Stimulated activated CD4-positive, alpha-beta T cell treated with anti-CD3 and anti-CD28 coated beads, Interleukin-1b, Interleukin-23, amount 100 ng/mL, for 24 hours (primary cell): ENCODE measurements at places on chromosomes 7 and 10.

GRCh38 chr10:24009115-24009514 is 199.8 kb upstream of the KIAA1217 start:
- DNase-seq = no peak

- no peak for DNase-seq
Observed at GRCh38 chr7:92626281-92626809, 36.2 kb upstream of the FAM133B start.

DNA sequence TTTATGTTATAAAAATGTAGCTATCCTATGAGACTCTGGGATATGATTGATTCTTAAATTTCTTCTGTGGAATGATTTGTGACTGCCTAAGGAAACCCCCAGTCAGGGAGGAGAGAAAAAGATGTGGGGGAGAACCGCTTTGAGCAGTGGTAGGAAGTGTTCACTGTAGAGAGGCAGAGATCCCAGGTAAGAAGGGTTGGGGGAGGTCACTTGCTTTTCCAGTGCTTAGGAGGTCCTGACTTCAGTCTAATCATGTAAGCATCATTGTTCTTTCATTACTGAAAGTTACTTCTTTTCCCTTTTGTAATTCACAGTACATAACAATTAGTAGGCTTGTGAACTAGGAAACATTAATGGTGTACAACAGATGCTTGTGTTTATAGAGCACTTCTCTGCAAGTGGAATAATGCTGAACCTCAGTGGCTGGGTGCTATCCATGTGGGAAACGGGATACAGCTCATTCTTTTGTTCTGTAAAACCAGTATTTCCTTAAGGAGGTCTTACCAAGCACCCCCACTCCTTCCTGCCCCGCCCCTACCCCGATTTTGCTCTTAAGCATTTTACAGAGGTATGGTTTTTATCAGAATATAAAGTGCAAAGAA is 165.4 kb downstream of the ST7 start:
- DNase-seq = no peak

DNA sequence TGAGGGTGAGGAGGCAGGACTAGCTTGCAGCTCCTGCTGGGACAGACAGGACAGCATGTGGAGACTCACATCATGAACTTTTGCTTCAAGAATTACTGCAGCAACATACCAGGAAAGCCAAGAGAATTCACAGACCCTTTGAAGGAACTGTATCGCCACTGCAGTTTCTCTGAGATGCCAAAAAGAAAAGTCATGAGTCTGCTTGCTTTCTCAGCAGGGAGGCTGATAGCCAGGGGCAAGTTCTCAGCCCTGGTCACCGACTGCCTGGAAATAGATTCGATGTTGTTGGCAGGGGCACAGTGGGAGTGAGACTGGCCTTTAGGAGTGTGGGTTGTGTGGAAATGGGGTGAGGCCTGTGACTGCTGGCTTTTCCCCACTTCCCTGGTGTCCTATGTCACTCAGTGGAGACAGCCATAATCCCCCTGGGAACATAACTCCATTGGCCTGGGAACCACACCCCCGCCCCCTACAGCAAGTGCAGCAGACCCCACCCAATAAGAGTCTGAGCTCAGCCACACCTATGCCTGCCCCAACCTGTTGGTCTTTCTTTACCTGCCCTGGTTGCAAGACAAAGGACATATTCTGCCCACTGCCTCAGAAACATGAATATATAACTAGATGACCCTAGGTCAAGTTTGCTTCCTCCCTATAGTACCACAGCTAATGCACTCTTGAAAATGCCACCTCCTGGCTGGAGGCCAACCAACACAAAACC is 1.6 kb upstream of the SAMD9 start:
- DNase-seq = no peak

DNA sequence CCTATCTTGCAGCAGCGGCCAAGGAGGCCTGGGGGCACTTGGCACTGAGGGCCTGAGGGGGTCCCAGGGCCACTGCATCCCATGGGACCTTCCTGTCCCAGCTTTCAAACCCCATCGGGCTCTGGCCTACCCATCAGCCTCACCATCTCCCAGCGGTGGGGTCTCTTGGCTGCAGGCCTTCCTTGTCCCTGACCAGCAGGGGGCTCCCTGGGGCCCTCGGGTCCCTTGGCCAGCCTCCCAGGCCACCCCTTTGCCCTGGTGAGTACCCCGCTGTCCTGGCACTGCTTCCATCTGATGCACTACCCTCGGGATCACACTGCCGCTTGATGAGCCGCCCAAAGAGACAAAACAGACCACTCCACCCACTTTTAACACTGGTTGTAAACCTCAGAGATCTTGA is 43.5 kb downstream of the YKT6 start:
- DNase-seq = peak; percentile 14

- DNase-seq = no peak
Observed at GRCh38 chr7:46448478-46448877, 527.4 kb upstream of the IGFBP3 start.

- DNase-seq = no peak
Observed at GRCh38 chr10:43453266-43453831, 16.4 kb downstream of the ZNF487 start.

- no peak for DNase-seq
Observed at GRCh38 chr10:28644647-28645046, 32.7 kb upstream of the BAMBI start.

GRCh38 chr7:122442929-122443328 is 138.4 kb upstream of the FEZF1 start:
- DNase-seq = no peak

- DNase-seq = no peak
Observed at GRCh38 chr7:84144480-84144879, 50.1 kb downstream of the SEMA3A start.

DNA sequence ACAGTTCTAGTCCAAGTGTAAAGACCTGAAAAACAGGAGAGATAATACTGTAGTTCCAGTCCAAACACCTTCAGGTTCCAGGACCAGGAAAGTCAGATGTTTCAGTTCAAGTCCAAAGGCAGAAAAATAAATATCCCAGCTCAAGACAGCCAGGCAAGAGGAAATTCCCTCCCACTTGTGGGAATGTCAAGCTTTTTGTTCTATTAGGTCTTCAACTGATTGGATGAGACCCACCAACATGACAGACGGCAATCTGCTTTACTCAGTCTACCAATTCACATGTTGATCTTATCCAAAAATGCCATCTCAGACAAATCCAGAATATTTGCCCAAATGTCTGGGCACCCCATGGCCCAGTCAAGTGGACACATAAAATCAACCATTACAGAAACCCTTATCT is 33.1 kb downstream of the SEMA3D start:
- no peak for DNase-seq

GRCh38 chr10:128708182-128708581 is 582.0 kb upstream of the MKI67 start:
- DNase-seq = no peak

DNA sequence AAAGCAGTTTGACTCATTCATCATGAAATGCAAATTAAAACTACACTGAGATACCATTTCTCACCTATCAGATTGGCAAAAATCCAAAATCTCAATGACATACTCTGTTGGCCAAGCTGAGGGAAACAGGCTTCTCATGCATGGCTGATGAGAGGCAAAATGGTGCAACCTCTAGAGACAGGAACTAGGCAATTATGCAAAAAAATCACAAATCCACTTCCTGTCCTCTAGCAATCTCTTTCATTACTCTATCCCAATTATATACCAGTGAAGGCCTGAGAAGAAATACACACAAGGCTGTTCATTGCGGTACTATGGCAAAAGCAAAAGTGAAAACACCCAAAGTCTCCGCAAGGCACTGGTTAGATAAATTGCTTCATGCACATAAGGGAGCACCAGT is 25.9 kb upstream of the PTPRN2 start:
- DNase-seq = no peak

DNA sequence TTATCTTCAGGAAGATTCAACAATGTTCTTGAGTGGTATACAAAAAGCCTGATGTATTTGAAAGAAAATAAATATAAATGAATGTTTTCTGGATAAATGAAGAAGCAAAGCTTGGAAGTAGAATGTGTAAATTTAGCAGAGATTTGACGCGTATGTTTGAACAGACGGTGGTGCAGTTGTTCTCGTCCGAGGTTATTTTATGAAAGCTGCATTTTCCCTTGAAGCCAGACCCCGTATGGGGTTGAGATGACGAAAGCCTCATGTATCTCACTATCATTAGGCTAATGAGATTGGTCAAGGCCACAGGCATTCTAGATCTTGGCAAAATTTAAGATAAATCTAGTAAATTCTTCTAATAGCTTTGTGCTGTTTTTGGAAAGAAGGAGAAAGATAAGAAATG is 195.2 kb downstream of the NXPH1 start:
- DNase-seq = no peak

DNA sequence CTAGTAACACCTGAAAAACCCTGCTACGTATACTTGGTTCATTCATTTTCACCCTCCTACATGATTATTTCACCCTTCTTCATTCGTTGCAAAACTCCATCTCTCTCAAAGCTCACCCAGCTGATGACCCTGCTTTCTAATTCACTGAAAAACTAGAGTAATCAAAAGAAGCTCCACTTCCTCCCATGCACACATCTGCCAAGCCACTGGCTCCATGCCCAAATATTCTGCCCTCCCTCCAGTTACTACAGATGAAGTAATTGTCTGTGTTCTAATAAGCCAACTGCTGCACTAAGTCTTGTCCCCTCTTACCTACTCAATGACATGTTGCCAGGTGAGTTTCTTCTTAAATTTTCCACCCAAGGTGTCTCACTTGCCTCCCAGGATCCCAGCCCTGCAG is 96.9 kb upstream of the CCDC71L start:
- DNase-seq = no peak

DNA sequence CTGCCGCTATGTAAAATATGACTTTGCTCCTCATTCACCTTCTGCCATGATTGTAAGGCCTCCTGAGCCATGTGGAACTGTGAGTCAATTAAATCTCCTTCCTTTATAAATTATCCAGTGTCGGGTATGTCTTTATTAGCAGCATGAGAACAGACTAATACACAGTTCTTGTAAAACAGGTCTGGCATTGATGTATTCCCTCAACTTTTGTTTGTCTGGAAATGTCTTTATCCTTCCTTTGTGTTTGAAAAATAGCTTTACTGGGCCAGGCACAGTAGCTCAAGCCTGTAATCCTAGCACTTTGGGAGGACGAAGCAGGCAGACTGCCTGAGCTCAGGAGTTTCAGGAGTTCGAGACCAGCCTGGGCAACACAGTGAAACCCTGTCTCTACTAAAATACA is 14.5 kb downstream of the IPMK start:
- no peak for DNase-seq

GRCh38 chr7:80635533-80635932 is 2.9 kb upstream of the CD36 start:
- no peak for DNase-seq

DNA sequence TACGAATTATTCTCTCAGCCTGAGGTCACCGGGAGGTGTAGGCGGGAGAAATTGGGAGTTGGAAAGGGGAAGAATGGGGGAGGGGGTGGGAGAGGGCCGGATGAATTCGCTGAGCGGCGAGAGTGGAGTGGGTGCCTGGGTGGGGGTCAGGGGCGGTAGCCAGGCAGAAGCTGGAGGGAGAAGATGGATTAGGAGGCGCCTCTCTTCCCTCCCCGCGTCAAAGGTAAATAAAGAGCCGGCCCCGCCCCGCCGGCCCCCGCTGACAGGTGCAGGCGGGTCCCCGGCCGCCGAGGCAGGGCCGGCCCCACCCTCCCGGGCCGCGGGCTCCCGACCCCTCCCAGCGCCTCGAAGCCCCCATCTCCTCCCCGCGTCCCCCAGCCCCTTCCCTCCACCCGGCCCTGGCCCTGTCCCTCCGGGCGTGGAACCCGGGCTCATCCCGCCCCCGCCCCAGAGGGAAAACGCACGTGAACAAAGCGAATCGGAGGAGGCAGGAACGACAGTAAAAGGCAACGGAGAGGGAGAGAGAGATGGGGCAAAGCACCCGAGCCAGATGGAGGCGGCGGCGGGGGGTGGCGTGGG is 872 bp downstream of the FAM131B start:
- DNase-seq = no peak

DNA sequence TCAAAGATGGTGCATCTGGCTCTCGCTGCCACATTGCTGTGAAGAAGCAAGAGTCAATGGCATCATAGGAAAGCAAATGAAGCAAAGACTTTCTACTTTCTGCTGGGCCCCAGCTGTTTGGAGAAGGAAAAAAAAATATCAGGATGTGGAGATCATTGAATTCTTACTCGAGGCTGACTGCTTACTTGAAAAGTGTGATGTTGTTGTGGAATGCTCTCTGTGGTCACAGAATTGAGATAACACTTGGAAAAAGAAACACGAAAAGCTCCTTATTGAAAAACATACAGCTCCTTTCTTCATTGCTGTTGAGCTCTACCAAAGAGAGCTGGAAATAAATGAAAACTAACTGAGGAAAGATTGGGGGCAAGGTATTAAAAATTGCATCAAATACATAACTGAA is 157.4 kb upstream of the TBX20 start:
- no peak for DNase-seq

- no peak for DNase-seq
Observed at GRCh38 chr7:46071076-46071475, 150.0 kb upstream of the IGFBP3 start.

DNA sequence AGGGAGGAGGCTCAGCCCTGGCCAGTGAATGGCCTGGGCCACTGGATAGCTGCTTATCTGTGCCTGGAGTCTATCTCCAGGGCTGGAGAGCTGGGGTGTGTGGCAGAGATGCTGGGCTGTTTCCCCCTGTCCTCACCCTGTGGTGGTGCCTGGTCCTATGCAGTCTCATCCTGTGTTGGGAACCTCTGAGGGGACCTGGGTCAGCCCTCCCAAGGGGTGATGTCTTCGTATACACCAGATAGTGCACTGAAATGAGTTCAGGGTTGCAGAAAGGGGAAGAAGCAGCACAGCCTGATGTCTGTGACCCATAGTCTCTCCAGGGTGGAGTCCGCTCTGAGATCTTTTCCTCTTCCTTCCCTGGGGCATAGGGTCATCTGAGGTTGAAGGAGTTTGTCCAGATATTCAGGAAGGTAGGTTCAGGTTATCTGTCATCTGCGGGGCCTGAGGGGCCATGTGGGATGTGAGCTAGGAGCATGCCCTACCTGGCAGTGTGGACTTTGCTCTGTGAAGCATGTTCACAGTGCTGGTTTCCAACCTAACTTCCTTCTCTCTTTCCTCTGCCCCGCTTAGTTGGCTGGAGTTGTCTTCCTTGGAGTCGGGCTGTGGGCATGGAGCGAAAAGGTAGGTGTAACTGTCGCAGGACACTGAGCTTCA is 33.4 kb upstream of the SH2D4B start:
- DNase-seq = no peak

DNA sequence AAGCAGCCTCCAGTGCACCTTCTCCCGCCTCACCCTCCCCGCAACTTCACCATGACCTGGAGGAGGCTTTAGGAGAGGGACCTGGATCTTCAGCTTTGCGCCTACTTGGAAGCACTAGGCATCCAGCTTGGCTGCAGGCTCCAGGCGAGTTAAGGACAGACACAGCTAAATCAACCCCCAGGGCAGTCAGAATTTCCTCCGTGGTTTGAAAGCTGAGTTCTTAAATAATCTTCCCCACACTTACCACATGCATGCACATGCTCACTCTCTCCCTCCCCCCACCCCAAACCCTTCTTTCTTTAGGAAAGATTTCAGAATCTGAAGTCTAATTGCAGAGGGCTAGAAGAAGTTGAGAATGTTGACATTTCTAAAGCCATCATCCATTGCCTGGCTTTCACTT is 36.7 kb upstream of the LRRC4 start:
- DNase-seq = no peak

- DNase-seq = no peak
Observed at GRCh38 chr10:119489991-119490326, 52.6 kb downstream of the RGS10 start.
